GM19239 (cell line): ENCODE measurements at places on chromosomes 13 and 19.

DNA sequence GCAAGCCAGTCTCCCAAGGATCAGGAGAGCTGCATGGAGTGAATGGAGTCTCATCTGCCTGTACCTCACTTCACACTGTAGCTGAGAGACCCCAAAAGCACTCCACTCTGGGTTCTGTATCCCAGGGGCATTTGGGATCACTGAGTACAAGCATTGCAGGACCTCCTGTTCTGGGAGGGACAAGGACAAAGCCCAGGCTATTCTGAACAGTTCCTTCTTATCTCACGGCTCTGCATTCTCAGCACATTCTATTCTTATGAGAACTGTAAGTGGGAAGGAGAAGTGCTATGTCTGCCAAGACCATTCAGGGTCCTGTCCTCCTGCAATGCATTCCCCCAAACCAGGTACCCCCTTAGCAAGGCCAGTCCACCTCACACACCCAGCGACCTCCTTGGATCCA lies 42.8 kb downstream of the RNF6 start:
- DNase-seq = no peak

DNA sequence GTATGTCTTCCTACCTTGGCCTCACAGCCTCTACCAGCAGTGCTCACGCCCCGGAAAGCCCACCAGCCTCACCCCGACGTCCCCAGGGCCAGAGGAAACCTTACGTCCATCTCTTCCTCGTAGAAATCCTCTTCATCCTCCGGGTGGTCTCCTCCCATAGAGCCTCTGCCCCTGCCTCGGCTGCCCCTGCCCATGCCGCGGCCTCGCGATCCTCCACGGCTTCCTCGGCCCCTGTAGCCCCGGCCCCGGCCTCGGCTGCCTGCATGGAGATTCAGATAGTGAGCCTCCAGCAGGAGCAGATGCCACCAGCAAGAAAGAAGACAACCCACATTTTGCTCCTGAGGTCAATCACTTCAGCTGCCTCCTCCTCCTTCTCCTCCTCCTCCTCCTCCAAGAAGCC lies 27.3 kb downstream of the ZC3H4 start:
- no peak for DNase-seq

GRCh38 chr13:46641274-46642081 lies 88.5 kb downstream of the LRCH1 start:
- DNase-seq = no peak

DNA sequence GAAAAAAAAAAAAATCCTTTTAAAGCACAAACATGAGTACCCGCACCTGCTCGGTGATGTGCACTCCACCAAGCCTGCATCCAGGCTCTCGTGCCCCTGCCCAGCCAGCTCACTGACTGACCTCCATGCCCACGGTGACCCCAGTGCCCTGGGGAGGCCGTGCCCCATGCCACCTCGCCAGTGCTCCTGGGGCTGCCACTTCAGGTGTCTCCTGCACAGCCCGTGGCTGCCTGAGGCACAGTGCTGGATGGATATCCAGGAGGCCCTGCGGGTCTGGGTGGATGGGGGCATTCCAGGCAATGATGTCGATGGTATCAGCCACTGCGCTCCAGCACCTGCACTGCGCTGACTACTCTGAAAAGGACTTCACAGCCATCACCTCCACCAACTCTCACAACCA lies 9.0 kb downstream of the PPP6R1 start:
- DNase-seq = no peak

DNA sequence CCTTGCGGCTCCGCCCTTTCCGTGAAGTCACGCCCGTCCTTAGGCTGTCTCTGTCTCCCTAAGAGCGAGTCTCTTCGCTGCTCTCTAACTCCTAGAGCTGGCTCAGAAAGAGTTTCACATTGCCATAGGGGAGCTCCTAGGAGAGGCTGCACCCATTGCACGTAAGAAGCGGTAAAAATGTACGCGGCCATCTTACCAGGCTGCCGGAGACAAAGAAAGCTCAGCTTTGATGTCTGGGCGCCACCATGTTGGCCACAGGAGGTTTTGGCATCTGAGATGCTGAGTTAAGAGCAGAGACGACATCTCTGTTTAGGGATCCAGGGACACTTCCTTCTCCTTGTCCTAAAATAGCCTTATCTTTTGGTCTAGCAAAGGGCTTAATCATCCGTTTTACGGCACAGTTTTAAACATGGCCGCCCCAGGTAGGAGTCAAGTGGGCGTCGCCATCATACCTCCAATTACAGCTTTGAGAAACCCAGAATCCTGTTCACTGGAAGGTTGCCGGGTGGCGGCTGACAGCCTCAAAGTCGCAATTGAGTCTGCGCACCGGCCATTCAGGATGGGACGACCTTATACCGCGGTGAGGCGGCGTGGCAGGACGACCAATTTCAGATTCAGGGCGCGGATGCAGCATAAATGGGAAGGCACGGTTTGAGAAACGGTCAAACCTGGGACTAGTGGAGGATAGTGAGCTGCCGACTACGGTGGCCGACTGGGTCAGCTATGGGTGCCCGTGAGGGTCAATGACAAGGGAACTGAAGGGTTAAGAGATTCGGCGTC lies at the start of gene ZNF793:
Gene ZNF793, plus strand, starts transcription at position 553 of the 780 bp plus-strand sequence. CDS start 16,501 bp downstream, outside the sequence.
- no peak for DNase-seq

DNA sequence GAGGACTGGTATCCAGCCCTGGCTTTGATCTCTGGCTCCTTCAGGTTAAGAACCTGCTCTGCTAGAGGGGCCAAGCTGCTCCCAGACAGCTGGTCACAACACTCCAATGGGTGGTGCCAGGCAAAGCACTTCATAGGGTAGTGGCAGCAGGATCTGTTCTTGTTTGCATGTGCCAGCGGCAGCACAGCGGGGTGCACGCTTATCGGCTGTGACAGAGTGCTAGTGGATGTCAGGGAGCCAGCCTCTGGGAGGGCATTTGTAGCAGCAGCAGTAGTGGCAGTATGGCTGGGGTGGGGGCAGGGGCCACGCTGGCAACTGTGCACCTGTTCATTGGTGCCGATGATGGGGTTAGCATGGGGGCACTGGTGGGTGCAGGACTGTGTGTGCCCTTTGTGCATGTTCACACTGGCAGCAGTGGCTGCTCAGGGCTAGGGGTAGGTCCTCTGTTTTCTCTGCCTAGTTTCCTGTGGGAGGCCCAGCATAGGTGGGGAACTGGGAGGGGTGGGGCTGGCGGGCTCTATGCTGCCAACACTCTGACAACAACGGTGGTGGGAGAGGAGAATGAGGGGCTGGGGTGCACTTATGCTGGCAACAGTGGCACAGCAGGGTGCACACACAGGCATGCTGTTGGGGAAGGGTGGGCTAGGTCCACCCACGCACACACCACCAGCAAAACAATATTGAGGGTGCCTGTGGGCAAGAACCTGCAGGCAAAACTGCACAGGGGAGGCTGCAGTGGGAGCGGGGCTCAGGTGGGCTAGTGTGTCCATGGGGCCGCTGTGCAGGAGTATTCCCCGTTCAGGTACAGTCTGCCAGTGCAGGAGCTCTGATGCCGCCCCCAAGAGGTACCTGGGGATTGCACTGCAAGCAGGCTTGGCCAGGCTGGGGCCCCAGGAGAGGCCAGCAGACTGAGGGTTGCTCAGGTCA lies 19.3 kb downstream of the AP1M1 start:
- DNase-seq = no peak

- no peak for DNase-seq
These were observed 32.4 kb downstream of the ZNF787 start for GRCh38 chr19:56088497-56089215.

DNA sequence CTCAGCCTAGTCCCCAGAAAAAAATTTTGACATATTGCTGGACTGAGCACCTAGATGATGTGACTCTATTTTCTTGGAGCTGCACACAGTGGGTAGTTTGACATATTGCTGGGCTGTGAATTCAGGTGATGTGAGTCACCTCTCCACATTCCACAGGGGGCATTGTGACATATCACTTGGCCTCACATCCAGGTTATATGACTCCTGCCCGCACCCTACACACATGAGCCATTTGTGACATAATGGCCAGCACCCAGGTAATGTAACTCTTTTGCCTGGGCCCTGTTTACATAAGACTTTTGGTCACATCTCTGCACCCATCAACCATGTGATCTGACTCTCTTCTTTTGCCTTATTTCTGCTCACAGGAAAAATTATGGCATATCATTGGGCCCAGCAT lies 55.1 kb upstream of the ZNF43 start:
- DNase-seq = no peak

- no peak for DNase-seq
These were observed 954.7 kb downstream of the SLITRK6 start for GRCh38 chr13:84844473-84844872.

DNA sequence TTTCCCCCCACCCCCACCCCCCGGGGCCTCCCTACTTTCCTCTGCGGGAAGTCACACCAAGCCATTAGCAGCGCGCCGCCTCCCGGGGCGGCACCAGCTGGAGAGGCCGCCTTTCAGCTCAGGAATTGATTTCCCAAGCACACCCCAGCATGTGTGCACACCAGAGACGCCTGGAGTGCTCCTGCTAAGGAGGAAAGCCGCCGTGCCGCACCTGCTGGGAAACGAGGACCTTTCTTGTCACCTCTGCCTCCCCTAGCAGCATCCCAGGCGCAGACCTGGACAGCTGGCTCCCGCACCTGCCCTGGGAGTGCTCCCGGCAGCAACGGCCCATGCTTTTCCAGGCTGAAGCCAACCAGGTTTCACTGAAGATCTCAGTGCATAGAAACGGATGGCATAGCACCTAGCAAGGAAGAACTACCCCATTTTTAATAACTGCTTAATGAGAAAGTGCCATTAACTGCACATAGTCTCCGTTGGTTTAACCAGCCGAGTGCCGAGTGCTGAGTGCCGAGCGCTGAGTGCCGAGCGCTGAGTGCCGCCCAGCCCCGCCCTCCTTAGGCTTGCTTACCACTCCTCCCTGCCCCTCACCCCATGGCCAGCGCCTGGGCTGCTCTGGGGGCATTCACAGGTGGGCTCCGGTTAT lies 165.0 kb downstream of the USP12 start:
- no peak for DNase-seq
